ENCODE measurements at places on chromosomes 13 and 19.
A peak's percentile ranks its signal among the peaks of the same experiment; 100 is the strongest.

GRCh38 chr13:77310161-77310560 is 16.7 kb downstream of the MYCBP2 start:
- DNase-seq, result no peak

DNA sequence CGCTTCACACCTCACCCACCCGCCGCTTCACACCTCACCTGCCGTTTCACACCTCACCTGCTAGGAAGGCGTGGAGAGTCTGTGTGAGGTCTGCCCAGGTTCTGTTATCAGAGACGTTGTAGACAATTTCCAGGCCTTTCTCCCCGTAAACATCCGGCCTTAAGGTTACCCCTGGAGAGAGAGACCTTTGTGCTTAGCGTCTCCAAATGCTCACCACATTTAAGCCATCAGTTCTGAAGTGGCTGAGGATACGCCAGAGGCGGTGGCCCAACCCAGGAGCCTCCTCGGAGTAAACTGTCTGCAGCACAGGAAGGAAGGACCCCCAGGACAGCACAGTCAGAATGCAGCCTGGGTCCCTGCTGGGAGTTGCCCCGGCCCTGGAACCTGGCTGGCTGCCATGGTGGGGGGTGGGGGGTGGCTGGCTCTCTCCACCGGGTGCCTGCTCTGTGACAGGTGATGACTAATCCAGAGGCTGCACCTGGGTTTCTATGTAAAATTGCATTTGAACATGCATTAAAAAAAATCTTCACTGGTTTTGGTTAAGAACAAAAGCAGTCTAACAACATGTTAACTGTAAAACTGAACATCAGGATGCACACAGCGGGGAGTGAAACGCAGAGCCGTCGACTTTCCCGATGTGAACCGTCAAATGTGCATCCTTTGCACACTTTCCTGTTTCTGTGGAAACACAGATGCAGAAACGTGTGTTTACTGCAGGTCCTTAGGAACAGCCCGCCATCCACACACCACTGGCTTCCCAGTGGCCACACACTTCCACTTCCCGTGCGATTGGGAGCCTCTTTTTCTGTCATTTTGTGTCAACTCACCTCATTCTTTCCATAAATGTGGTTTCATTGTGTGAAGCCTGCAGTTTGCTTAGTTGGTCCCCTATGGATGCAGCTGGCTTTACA is 4.5 kb downstream of the ATP4B start:
- DNase-seq, result peak; percentile 16

DNA sequence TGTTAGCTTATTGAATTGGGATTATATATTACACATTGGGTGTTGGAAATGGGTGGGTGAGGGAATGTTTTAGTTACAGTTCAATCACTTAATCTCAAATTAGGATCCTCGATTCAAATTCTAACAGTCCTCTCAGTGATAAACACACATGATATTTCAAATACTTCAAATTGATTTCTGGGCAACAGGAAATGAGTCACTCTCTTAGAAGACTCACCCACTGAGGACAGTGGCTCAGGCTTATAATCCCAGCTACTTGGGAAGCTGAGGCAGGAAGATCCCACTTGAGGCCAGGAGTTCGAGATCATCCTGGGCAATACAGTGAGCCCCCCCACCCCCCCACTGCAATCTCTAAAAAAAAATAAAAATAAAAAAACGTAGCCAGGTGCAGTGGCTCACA is 435.3 kb downstream of the KLF12 start:
- DNase-seq, result no peak

DNA sequence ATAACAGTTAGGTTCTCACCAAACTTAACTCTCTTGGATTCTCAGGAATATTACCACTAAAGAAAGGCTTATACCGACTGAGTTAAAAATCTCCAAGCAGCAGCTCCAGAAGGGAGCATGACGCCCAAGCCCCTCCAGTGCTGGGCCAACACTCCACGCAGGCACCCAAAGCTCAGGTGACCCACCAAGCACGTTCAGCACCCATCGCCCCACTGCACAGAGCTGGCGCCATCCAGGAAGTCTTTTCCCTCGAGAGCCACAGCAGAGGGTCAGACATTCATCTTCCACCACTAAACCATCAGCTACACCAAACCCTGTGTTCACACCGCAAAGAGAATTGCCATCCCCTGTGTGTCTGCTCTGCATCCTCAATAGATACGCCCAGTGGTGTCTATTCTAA is 65.7 kb downstream of the SOX1 start:
- DNase-seq, result no peak

DNA sequence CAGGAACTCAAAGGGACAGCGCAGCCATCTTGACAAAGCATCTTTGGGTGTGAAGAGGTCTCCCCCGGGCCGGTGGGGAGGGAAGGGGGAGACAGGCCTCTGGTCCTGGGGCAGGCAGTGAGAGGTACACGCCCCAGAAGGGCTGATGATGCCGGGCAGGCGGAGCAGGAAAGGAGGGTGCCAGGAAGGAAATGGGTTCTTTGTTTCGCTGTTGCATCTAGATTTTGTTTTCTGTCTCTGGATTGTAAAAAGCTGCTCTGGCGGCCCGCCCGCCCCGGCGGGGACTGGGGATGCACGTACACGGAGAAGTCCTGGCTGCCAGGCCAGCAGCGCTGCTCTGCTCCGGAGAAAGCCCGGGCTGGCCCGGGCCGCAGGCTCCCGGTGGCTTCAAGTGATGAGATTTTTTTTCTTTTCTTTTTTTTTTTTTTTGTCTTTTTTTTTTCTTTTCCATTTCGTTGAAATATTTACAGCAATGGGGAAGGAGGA is 13.2 kb upstream of the ASF1B start:
- peak; percentile 76 for DNase-seq

GRCh38 chr13:51241720-51242119 is 19.5 kb downstream of the FAM124A start:
- DNase-seq, result no peak

DNA sequence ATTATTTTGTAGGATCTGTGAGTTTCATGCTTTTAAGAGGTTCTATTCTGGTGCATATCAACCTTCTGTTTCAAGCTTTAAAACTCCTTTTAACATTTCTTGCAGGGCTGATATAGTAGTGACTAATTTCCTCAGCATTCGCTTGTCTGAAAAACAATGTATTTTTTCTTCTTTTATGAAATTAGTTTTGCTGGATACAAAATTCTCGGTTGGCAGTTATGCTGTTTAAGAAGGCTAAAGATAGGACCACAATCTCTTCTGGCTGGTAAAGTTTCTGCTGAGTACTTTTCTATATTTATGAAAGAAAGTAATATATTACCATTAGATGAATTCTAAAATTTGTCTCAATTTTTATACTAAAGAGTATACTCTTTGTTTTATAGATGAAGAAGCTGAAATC is 487.8 kb upstream of the SPRY2 start:
- DNase-seq, result no peak

GRCh38 chr13:55543053-55543452 is 1597.7 kb upstream of the PRR20A start:
- DNase-seq, result no peak

GRCh38 chr13:81686877-81687276 is 1346.0 kb upstream of the SPRY2 start:
- no peak for DNase-seq

- no peak for DNase-seq
These were observed 305.1 kb upstream of the SLC10A2 start for GRCh38 chr13:103371271-103371670.

GRCh38 chr19:31118287-31118955 is 230.8 kb downstream of the TSHZ3 start:
- DNase-seq, result no peak

- peak; percentile 52 for DNase-seq
These were observed 31.7 kb downstream of the IER2 start for GRCh38 chr19:13181747-13182388.

- DNase-seq, result peak; percentile 57
These were observed 13.7 kb upstream of the SLC35E1 start for GRCh38 chr19:16585808-16586476.

- DNase-seq, result no peak
These were observed 5.6 kb downstream of the TEX29 start for GRCh38 chr13:111325941-111326620.

- DNase-seq, result peak; percentile 7
These were observed 2.1 kb upstream of the PCDH8 start for GRCh38 chr13:52850396-52851136.

GRCh38 chr19:35138305-35138892 is at the start of gene FXYD1:
TSS of gene FXYD1 (plus strand) at chr19:35138824. CDS start at chr19:35140080, 1,256 bp downstream.
- no peak for DNase-seq

GRCh38 chr19:23070353-23071146 is 46.3 kb upstream of the ZNF730 start:
- peak; percentile 10 for DNase-seq

- DNase-seq, result peak; percentile 87
These were observed 9.6 kb downstream of the GIPR start for GRCh38 chr19:45677351-45678230.

- no peak for DNase-seq
These were observed 804.2 kb upstream of the SLITRK1 start for GRCh38 chr13:84686458-84686857.

GRCh38 chr19:2976609-2977000 is 759 bp upstream of the TLE6 start:
- DNase-seq, result no peak
